Natural killer cell (primary cell): ENCODE measurements at places on chromosomes 2 and 18. TPM values are rescaled to one million over a fixed set of nuclear protein-coding genes. Genes with fewer than 3 reads are reported as not detected.

The HOXD12 gene
- total RNA-seq, result not detected

The TGFA gene
- total RNA-seq, result 13.3 TPM

The ICA1L gene
- 15.5 TPM for total RNA-seq

The TRIM43B gene
- not detected for total RNA-seq

The CPO gene
- total RNA-seq, result not detected

The RMDN2 gene
- total RNA-seq, result 8.4 TPM

The SPHKAP gene
- total RNA-seq, result not detected

The GREB1 gene
- total RNA-seq, result 2.5 TPM

The IL36G gene
- not detected for total RNA-seq

The CLEC4F gene
- total RNA-seq, result 0.39 TPM

The EGR4 gene
- 0.28 TPM for total RNA-seq

The UGT1A7 gene
- not detected for total RNA-seq

The FAM161A gene
- total RNA-seq, result 0.68 TPM

The STARD7 gene
- total RNA-seq, result 106 TPM

The EIF2AK3 gene
- 43.7 TPM for total RNA-seq

The METAP1D gene
- 3.4 TPM for total RNA-seq

The SNED1 gene
- total RNA-seq, result 4.9 TPM

The SLC4A5 gene
- 8.0 TPM for total RNA-seq

The SFTPB gene
- total RNA-seq, result not detected

The RBKS gene
- total RNA-seq, result 11.5 TPM

The ERLEC1 gene
- 21.7 TPM for total RNA-seq

The POTEJ gene
- not detected for total RNA-seq

The LRRC30 gene
- total RNA-seq, result not detected

The MYOM1 gene
- total RNA-seq, result 1.7 TPM

The CD8B2 gene
- total RNA-seq, result 1.0 TPM
